ENCODE measurements at places on chromosomes 7 and 10.

- no peak for DNase-seq
Observed at GRCh38 chr10:1597370-1598146, 139.8 kb downstream of the ADARB2 start.

DNA sequence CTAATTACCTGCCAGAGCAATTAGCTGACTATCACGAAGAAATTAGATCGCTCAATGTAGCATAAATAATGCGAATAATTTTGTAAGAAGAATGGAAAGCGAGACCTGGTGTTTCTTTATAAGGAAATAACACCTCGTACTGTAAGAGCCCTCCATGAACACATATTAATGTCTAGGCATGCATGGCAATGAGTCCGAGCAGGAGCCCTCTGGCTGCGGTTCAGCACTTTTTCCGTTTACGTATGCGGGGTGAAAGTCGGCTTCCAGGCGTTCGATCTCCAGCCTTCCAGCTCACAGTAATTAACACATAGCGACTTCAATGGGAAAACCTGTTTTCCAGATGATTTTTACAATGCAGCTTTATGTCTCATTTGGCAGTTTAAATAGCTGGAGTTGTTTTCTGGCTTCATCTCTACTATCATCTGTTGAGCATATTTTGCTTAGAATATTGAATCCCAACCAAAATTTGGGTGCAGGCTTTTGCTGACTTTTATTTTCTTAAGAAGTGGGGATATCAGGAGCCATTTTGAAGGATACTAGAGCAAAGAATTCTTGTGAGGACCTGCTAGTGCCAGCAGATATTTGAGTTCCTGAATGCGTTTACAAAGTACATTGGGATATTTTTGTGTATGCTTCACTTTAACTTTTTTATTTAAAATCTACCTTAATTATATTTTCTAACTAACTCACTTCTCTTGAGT, 7.2 kb upstream of the SP8 start:
- no peak for DNase-seq

GRCh38 chr7:25565949-25566348, 337.7 kb upstream of the NPVF start:
- DNase-seq = peak; percentile 38

GRCh38 chr7:151060113-151060415, 675 bp downstream of the SLC4A2 start:
- DNase-seq = no peak

DNA sequence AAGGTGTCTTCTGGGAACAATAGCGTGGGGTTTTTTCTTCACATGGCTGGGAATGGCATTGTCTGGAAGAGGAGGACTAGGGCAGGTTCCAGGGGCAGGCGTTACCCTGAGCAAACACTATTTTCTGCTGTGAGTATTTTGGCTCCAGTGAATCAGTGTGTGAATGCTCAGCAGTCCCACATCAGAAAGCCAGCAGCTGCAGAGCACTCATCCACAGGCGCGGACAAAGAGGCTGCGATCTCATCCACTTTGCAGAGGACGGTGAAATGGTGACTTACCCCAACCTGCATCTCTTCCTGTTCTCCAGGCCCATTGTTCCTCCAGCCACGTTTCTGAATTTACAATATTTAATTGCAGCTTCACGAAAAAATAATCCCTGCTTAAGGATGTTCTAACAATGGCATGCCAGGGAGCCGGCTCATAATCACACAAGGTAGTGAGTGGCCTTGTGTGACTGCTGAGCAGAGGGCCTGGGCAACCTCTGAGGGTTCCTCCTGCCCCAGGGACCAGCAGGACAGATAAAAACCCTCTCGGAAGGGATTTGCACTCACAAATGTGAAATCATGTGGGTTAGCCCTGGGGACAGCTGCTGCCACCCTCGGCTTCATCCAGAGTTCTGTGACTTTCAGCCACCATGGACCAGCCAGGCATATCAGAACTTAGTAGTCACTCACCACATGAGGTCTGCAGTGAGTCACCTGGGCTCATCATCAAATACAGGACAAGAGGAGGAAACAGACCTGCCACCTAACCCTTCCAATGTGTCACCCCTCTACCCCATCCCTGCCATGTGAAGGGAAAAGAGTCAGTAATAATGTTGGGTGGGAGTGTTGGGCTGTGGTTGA, 65.0 kb upstream of the EN2 start:
- no peak for DNase-seq

- DNase-seq = no peak
Observed at GRCh38 chr7:113622796-113623195, 296.0 kb downstream of the PPP1R3A start.

GRCh38 chr7:103803631-103804030, 185.8 kb downstream of the RELN start:
- DNase-seq = no peak

- DNase-seq = no peak
Observed at GRCh38 chr7:14085901-14086300, 96.4 kb upstream of the ETV1 start.
